Kidney (tissue), 22 donors: ENCODE measurements at places on chromosomes 12 and 14. TPM values are rescaled to one million over a fixed set of nuclear protein-coding genes. Genes with fewer than 3 reads are reported as not detected.

The SPIC gene
- not detected for polyA plus RNA-seq

GRCh38 chr12:94437303-94437702 lies 22.4 kb downstream of the CEP83 start:
- DNase-seq, result no peak

DNA sequence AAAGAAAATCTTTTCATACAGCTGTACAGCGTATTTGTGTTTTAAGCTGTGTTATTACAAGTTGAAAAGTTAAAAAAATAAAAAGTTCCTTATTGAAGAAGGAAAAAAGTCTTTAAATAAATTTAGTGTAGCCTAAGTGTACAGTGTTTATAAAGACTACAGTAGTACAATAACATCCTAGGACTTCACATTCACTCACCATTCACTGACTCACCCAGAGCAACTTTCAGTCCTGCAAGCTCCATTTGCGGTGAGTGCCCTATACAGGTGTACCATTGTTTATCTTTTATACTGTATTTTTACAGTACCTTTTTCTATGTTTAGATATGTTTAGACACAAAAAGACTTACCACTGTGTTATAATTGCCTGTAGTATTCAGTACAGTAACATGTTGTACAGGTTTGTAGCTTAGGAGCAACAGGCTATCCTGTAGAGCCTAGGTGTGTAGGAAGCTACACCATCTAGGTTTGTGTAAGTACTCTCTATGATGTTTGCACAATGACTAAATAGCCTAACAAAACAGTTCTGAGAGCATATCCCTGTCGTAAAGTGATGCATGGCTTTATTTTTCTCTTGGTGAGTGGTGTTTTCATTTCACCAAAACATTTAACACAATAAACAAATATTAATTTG lies 275.2 kb downstream of the DACT1 start:
- no peak for DNase-seq

GRCh38 chr12:56321027-56321426 lies 5.2 kb upstream of the CNPY2 start:
- DNase-seq, result no peak

The TRIM9 gene
- polyA plus RNA-seq, result 0.67 TPM

DNA sequence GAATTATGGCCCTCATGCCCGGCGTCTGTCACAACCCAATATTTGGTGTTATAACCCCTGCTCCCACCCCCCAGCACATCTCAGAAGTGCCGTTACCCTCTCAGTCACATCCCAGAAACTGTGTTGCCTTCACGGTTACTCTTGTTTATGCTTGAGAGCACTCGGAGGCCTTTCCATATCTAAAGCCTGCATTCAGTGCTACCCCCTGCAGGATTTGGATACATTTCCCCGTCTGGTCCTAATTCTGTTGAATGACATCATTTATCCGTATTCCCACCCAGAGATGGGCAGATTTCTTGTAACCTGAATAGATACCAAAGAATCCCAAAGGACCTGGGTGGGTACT lies 19.1 kb upstream of the FOS start:
- DNase-seq, result no peak

GRCh38 chr12:82627799-82628198 lies 58.9 kb upstream of the TMTC2 start:
- DNase-seq, result no peak

The FOXA1 gene
- not detected for polyA plus RNA-seq

The SLC6A12 gene
- 45.6 TPM for polyA plus RNA-seq
